Inflammatory macrophage treated with lipopolysaccharide for 4 hours (primary cell): ENCODE measurements at places on chromosomes 5 and 9.
A peak's percentile ranks its signal among the peaks of the same experiment; 100 is the strongest.

DNA sequence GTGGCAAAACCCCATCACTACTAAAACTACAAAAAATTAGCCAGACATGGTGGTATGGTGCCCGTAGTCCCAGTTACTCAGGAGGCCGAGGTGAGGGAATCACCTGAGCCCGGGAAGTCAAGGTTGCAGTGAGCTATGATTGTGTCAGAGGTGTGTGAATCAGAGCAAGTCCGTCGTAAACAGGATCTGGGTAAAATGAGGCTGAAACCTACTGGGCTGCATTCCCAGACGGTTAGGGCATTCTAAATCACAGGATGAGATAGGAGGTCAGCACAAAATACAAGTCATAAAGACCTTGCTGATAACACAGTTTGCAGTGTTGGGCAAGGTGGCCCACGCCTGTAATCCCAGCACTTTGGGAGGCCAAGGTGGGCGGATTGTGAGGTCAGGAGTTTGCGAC lies 1.9 kb upstream of the CLTB start:
- DNase-seq: no peak

GRCh38 chr5:179158556-179158955 lies 98.4 kb downstream of the ZNF354C start:
- DNase-seq: no peak

- no peak for DNase-seq
Measured at GRCh38 chr9:13879981-13880380, 434.0 kb downstream of the NFIB start.

GRCh38 chr9:112559629-112560413 lies 73.2 kb downstream of the KIAA1958 start:
- no peak for DNase-seq

GRCh38 chr5:147659166-147659929 lies 123.2 kb downstream of the JAKMIP2 start:
- DNase-seq: no peak

GRCh38 chr5:93130624-93131490 lies 450.2 kb downstream of the NR2F1-AS1 start:
- DNase-seq: no peak

- no peak for DNase-seq
Measured at GRCh38 chr5:139705655-139706587, 57.8 kb downstream of the CXXC5 start.

GRCh38 chr5:98776066-98776705 lies 2.7 kb downstream of the RGMB start:
- no peak for DNase-seq

DNA sequence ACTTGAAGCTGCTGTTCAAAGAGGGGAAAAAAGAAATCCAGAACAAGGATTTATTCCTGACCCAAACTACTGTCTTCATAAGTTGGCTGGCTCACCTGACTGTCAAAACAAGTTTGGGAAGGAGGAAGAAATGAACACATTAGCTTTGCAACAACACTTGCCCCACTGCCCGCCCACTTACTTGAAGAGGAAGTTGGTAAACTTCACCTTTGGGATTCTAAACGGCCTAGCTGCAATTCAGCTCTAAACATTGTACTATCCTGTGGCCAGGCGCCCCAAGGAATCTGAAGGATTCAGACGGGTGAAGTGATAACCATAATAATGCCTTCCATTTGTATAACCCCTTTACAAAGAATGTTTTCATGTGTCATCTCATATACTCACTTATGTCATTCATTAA lies 199.4 kb downstream of the ARRDC3 start:
- DNase-seq: peak; percentile 71

GRCh38 chr9:111925017-111925770 lies 28.6 kb downstream of the UGCG start:
- no peak for DNase-seq

GRCh38 chr9:72353455-72354116 lies 11.4 kb downstream of the ZFAND5 start:
- DNase-seq: no peak

- DNase-seq: no peak
Measured at GRCh38 chr9:123036893-123037545, 3.6 kb downstream of the GPR21 start.

DNA sequence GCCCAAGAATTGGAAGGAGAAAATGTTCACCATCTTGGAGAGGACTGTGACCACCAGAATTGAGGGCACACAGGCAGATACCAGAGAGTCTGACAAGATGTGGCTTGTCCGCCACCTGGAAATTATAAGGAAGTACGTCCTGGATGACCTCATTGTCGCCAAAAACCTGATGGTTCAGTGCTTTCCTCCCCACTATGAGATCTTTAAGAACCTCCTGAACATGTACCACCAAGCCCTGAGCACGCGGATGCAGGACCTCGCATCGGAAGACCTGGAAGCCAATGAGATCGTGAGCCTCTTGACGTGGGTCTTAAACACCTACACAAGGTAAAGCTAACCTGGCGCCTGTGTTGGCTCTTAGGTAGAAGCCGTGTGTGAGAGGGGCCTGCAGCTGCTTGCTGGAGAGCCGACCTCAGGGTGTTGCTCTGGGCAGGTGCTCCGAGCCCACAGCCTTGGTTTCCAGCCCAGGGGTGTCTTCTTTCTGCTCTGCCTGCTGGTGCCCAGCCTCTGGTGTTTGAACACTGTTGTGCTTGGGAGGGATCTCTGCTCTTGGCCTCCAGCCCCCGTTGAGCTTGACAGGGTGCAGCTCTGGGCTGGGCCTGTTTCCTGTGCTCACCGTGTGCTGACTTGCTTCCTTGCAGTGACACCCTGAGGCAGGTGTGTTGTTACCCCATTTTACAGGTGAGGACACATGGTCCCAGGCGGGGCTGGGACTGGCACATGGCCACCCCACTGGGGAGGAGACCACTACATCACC lies 10.9 kb downstream of the EXOC3 start:
- DNase-seq: no peak

DNA sequence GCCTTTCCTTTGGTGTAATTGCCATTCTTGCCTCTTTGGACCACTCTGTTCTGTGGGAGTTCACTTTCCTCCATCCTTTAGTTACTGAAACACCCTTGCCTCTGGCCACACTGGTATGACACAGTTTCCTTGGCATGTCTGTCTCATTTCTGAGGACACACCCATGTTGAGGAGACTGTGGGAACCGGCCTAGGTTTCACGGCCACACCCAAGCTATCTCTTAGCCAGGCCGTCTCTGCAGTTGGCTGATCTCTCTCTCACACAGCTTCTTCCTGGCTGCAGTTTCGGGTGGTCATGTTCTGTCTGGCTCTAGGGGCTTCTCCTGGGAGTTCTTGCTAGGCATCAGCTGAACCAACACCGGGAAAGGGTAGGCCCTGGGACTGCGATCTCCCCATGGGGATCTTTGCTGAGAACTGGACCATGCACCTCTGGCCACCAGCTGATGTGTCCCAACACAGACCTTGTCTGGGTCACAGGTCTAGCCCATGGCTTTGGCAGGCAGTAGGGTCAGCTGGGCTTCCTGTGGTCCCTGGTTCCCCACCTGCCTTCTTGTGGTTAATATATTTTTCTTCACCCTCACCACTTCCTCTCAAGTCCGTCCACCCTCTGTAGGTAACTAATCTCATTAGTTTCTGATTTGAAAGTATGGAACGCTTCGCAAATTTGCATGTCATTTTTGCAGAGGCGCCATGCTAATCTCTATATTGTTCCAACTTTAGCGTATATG lies 24.9 kb downstream of the ARHGEF37 start:
- peak; percentile 30 for DNase-seq

GRCh38 chr9:19481971-19482404 lies 73.2 kb downstream of the ACER2 start:
- DNase-seq: no peak

DNA sequence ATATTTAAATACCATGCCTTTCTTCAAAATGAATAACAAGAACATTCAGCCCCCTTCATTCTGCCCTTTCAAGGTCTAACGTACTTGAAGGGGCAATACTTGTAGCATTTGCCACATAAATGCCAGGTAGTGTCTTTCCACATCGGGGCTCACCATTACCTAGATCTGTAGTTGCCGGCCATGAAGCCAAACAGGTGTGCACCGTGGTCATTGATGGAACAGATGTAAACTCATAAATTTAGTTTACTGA lies 193.0 kb downstream of the CD180 start:
- no peak for DNase-seq

- DNase-seq: no peak
Measured at GRCh38 chr5:113053511-113053995, 77.0 kb downstream of the DCP2 start.

- DNase-seq: no peak
Measured at GRCh38 chr5:122413722-122414121, 101.7 kb downstream of the SNCAIP start.

- peak; percentile 66 for DNase-seq
Measured at GRCh38 chr5:132063090-132063911, 2.8 kb downstream of the IL3 start.

GRCh38 chr9:135486267-135487065 lies 6.9 kb downstream of the PPP1R26 start:
- DNase-seq: no peak
